ENCODE measurements at places on chromosomes 12 and 14.

DNA sequence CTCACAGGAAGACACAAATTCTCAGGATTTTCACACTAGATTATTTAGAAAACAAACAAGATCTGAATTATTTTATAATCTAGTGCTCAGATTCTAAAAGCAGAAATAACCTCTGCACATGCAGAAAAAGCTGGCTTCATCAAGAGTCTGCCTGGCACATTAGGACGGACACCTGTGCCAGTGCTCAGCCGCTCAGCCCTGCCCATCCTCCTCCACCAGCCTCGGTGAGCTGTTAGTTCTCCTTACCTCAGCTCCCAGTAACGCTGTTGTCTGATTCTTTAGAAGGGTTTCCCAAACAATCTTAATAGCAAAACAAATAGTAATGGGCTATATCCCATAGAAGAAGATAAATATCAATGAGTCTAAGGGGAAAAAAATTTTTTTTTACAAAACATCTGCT, 27.7 kb downstream of the DUSP16 start:
- DNase-seq, result no peak

GRCh38 chr12:31669020-31669419, 9.5 kb downstream of the ETFBKMT start:
- no peak for DNase-seq

GRCh38 chr14:88044776-88045446, 40.0 kb downstream of the GPR65 start:
- DNase-seq, result no peak

DNA sequence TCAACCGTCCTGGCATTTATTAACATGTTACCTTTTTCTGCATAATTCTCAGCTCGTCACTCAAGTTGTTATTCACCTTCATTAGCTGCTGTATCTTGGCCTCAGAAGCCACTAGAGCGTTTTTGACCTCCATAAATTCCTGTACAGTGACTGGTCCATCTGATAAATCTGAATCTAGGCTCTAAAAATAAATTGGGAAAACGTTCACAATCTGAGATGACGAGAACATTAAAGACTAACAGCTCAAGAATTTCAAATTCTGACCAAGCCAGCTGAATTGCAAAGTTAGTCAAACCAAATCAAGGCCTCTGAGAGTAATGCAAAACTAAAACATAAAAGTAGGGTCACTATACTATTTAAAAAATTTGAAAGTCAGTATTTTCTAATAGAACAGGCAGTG, 45.0 kb downstream of the GIT2 start:
- DNase-seq, result no peak

DNA sequence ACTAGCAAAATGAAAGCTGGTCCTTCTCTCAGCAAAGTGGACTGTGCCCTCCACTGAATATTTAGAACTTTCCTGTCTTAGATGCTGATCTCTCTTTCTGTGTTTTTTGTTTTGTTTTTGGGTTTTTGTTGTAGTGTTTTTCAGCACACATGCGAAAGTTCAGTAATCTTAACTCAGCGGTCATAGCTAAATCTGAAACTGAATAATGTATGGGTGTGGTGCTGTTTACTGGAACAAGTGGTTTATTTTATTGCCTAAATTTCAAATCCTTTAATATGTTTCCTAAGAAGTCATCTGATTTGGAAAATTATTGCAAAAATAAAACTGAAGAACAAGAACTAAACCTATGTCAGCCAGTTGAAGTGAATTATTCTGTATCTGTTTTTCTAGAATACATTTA, 116.0 kb upstream of the LRIG3 start:
- no peak for DNase-seq

DNA sequence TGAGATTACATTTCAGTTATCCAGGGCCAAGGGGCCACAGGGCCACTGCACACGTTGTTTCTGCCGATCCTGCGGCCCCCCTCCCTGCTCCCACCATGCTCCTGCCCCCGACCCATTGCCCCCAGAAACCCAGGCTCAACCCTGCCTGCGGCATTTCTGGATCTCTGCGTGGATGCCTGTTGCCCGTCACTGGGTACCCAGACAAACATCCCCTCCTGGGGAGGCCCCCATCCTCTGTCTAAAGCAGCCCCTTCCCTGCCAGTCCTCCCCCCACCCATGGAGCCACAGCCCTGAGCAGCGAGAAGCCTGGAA, 326.4 kb upstream of the SFSWAP start:
- no peak for DNase-seq

GRCh38 chr14:43479596-43480195, 1027.4 kb downstream of the FSCB start:
- no peak for DNase-seq

GRCh38 chr14:94213741-94214140, 39.6 kb downstream of the PPP4R4 start:
- DNase-seq, result no peak

GRCh38 chr14:24260780-24261157, 2.2 kb downstream of the TGM1 start:
- no peak for DNase-seq

DNA sequence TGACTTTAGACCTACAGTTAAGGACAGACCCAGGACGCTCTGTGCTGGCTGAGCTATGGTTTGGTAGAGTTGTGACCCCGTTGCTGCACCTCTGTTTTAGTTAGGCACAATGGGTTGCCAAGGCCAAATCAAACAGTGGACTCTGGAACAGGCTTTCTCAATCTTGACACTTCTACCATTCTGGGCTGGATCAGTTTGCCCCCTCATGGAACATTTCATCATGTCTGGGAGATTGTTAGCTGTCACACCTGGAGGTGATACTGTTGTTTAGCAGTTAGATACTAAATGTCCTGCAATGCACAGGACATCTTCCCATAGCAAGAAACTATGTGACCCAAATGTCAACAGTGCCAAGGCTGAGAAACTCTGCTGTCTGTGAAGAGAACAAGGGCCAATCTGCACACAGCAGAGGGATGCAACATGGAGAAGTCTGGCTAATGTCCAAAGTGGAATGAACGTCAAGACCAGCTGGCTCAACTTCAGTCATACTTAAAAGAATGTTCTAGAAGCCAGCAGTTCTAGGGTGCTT, 65.6 kb upstream of the DICER1 start:
- no peak for DNase-seq

- DNase-seq, result no peak
These were observed 2.7 kb upstream of the SIVA1 start for GRCh38 chr14:104750056-104750752.

- DNase-seq, result no peak
These were observed 16.3 kb downstream of the SIX4 start for GRCh38 chr14:60707858-60708257.

All from CD4-positive, alpha-beta T cell treated with Interleukin-1 beta for 1 hour (primary cell).